ENCODE measurements at places on chromosomes 2 and 18. TPM values are rescaled to one million over a fixed set of nuclear protein-coding genes. Genes with fewer than 3 reads are reported as not detected.

GRCh38 chr18:48059455-48060010 is 129.1 kb upstream of the SMAD2 start:
- no peak for DNase-seq

GRCh38 chr18:12008181-12008767 is 27.0 kb downstream of the IMPA2 start:
- peak; percentile 72 for DNase-seq

- no peak for DNase-seq
Measured at GRCh38 chr18:52602820-52603219, 262.8 kb downstream of the DCC start.

GRCh38 chr2:227862227-227862740 is 9.1 kb upstream of the DAW1 start:
- peak; percentile 36 for DNase-seq

Gene KIF3C
- total RNA-seq = 3.2 TPM

Gene PCARE
- not detected for total RNA-seq

DNA sequence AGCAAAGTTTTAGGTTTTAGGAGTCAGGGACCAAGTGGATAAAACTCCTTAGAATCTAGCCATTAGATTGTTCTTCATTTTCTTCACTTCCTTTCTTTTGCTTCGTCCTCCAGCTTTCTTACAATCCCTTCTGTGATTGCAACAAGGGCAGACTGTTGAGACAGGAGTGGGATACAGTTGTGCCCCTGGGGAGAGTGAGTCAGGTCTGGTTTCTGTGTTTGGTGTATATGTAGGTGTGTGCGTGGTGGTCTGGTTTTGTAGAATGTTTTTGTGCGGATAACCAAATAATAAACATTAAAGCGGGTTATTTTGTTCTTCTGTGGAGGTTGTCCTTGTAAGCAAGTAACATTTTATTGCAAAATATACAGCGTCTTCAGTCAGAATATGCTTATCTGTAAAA is 7.3 kb downstream of the INSIG2 start:
- no peak for DNase-seq

DNA sequence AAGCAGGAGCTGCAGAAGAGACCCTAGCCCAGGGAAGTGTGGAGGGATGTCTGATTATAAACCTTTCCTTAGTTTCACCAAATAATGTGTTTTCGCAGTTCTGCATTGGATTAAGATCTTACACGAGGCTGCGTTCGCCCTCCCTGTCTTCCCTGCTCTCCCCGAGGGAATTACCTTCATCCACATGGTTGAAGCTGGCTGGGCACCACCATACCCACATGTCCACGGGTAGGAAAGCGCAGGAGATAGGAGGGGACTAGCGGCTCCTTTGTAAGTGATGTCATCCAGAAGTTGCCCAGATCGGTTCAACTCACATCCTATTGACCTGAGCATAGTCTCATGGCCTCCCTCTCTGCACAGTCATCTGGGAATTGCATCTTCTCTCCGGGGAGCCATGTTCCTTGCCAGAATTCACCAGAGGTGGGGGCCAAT is 1.1 kb downstream of the TTL start:
- no peak for DNase-seq

Gene LYG2
- total RNA-seq = not detected

DNA sequence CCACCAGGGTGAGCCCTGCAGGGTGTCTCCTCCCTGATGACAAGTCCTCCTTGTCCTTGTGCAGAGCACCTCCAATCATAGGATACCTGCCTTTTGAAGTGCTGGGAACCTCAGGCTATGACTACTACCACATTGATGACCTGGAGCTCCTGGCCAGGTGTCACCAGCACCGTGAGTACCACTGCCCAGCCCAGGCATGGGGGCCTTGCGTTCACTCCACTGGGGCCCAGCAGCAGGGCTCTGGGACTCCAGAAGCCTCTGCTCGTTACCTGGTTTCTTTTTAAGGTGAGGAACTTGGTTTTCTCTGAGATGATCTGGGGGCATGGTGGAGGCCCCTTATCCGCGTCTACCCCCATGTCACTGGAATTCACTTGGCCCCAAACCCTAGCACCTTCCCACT is 36.5 kb upstream of the RPL31 start:
- no peak for DNase-seq

- no peak for DNase-seq
Measured at GRCh38 chr2:24228470-24228869, 53.6 kb downstream of the FAM228A start.
